RKO (cell line): ENCODE measurements at places on chromosomes 1 and 21.
A peak's percentile ranks its signal among the peaks of the same experiment; 100 is the strongest.

DNA sequence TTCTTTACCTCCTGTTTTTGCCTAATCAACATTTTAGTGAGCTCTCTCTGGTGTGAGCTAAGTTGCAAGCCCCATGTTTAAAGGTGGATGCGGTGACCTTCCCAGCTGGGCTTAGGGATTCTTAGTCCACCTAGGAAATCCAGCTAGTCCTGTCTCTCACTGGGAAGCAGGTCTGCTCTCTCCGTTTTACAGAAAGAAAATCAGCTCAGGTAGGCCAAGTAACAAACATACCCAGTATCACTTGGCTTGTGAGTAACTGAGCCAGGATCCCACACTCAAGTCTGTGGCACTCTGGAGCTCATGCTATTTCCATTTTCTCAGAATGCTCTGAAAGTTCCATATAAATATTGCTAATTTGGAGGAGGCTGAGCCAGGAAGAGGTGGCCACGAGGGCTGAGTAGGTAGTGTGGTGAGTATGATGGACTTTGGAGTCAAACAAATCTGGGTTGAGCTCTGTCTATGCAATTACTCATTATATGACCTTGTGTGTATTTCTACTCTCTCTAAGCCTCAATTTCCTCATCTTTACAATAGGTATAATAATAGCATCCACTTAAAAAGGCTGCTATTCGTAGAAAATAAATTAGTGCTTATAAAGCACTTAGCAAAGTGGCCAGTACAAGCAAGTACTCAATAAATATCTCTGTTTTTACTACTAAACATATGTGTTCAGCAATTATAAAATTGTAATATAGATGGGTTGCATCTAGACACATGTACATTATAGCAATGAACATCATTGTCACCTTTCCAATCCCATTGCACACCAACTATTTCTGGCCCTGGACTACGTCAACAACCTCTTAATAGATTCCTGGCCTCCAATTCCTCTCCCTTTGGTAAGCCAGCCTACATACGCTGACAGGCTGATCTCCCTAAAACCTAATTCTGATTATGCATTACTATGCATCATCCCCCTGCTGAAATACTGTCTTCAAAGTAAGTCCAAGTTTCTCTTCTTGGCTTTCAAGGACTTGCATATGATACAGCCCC lies 32.7 kb upstream of the DHCR24 start:
- no peak for DNase-seq

DNA sequence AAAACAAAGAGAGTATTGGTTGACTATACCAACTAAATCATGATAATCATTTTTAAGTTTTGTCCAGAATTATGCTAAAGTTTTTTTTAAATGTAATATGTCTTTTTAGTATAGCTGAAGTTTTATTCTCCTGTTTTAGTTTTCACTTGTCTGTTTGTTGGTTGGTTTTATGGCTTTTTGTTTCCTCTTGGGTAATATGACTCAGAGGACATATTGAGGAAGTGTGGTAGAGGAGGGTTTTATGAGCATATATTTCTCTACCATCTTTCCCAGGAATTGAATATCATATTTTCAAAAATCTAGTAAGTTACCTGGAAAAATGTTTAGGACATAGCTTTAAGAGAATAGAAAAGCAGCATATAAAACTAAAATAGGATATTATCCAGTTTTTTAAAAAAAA lies 68.6 kb upstream of the MCOLN3 start:
- no peak for DNase-seq

DNA sequence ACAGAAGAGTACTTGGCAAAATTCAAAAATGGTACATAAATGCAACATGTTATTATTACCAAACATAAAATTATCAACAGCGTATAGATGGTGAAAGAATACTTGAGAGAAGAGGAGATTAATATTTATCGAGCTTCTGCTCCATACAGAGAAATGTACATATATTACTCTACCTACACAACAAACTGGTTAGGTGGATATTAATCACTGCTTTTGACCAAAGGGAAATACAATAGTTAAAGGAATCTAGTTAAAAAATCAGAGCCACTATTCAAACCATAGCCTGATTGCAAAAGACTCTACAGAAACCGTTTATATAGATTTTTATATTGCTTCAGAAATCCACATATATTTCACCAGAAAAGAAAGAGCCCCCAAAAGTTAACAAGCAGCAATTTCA lies 379.3 kb upstream of the PRMT6 start:
- no peak for DNase-seq

GRCh38 chr1:14140831-14141401 lies 440.9 kb downstream of the PRDM2 start:
- no peak for DNase-seq

- no peak for DNase-seq
Observed at GRCh38 chr1:46691997-46692790, 20.5 kb downstream of the TEX38 start.

- DNase-seq = no peak
Observed at GRCh38 chr1:205709059-205709398, 28.7 kb upstream of the SLC45A3 start.

GRCh38 chr1:156865258-156865657 lies 4.6 kb downstream of the NTRK1 start:
- no peak for DNase-seq

GRCh38 chr1:161305867-161306519 lies 3.8 kb downstream of the MPZ start:
- no peak for DNase-seq

DNA sequence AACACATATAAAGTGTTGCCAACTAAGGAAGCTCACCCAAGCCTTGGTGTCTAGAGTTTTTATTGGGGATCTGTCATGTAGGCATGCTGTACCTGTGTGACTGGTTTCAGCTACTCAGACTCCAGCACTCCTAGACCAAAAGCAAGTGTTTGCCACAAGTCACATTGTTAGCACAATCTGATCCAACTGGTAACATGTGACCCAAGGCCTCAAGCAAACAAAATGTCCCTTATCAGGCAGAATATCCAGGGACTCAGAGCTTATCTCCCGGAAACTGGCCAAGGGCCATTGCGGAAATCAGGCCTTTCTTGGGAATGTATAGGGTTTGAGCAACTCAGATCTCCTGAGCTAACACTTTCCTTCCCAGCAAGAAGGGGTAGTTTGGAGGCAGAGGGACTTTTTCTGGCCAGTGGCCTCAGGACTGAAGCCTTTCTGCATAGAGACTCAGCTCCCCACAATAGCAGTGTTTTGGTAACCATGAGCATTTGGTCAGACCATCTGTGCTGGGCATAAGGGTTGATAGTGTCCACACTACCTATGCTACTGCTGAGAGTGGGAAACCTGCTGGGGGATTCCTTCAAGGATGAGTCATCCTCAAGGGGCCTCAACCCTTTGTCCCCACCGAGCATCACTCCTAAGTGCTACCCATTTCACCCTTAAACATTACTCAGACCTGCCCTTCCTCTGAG lies 29.6 kb downstream of the NHLH2 start:
- no peak for DNase-seq

- DNase-seq = no peak
Observed at GRCh38 chr1:69657971-69658370, 90.2 kb downstream of the LRRC7 start.

- peak; percentile 62 for DNase-seq
Observed at GRCh38 chr1:10471411-10472219, 714 bp downstream of the DFFA start.

- no peak for DNase-seq
Observed at GRCh38 chr21:45013260-45013841, 61.0 kb upstream of the ADARB1 start.

- DNase-seq = no peak
Observed at GRCh38 chr21:36656138-36656537, 42.8 kb upstream of the SIM2 start.

- DNase-seq = no peak
Observed at GRCh38 chr1:228687587-228687986, 47.7 kb upstream of the RHOU start.

DNA sequence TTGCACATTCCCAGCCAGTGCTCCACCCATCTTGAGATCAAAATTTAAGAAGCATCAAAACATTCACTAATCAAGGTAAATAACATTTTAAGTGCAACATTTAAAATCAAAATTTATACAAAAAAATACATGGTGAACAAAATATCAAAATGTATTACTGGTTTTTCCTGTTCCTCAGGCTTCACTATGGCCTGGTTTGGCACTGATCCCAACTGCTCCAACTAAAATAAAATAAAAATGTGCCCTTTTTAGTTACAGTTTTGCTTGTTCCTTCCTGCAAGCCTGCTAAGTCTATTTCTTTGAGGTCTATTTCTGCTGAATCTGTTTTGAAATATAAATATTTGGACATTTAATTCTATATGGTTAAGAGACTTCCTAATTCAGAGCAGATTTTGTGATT lies 54.9 kb downstream of the ADAMTS1 start:
- DNase-seq = no peak

- DNase-seq = no peak
Observed at GRCh38 chr1:10980094-10980577, 32.3 kb upstream of the TARDBP start.

GRCh38 chr1:220751111-220751510 lies 3.0 kb downstream of the MTARC2 start:
- no peak for DNase-seq

- DNase-seq = no peak
Observed at GRCh38 chr1:117639741-117640140, 33.9 kb downstream of the TENT5C start.

- no peak for DNase-seq
Observed at GRCh38 chr1:184272175-184272866, 114.5 kb upstream of the C1orf21 start.

- DNase-seq = no peak
Observed at GRCh38 chr21:29174607-29175013, 44.2 kb downstream of the MAP3K7CL start.

GRCh38 chr1:63799820-63800219 lies 26.0 kb downstream of the ROR1 start:
- DNase-seq = no peak

GRCh38 chr1:96016219-96016618 lies 705.4 kb upstream of the PTBP2 start:
- DNase-seq = no peak

DNA sequence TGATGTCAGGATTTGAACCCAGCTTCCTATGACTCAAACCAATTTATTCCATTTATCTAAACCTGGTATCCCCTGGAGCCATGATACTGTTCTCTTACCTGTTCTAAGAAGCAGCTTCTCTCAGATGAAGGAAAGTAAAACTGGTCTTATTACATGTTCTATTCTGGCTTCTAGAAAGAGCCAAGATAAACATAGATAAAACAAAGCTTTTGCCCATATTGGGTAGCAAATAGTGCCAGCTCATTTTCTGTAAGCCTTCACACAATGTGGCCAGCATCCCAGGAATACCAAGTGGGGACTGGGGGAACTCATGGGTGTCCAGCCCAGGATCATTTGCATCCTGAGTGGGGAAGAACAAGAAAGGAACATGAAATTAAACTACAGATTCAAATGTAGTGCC lies 53.5 kb upstream of the EPHA8 start:
- no peak for DNase-seq
